ENCODE measurements at places on chromosomes 12 and 14. TPM values are rescaled to one million over a fixed set of nuclear protein-coding genes. Genes with fewer than 3 reads are reported as not detected.

The RNASE7 gene
- total RNA-seq = not detected

The CYP46A1 gene
- total RNA-seq = 2.3 TPM

The MSI1 gene
- 7.5 TPM for total RNA-seq

DNA sequence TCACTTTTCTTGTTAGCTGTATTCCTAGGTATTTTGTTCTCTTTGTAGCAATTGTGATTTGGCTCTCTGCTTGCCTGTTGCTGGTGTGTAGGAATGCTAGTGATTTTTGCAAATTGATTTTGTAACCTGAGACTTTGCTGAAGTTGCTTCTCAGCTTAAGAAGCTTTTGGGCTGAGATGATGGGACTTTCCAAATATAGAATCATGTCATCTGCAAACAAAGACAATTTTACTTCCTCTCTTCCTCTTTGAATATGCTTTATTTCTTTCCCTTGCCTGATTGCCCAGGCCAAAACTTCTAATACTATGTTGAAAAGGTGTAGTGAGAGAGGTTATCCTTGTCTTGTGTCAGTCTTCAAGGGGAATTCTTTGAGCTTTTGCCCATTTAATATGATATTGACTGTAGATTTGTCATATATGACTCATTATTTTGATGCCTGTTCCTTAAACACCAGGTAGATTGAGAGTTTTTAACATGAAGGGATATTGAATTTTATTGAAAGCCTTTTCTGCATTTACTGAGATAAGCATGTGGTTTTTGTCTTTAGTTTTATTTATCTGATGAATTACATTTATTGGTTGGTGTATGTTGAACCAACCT, 26.7 kb downstream of the CLECL1 start:
- no peak for DNase-seq

The GNS gene
- total RNA-seq = 45.9 TPM

The INHBE gene
- total RNA-seq = not detected

The ARMH4 gene
- total RNA-seq = 99.4 TPM

DNA sequence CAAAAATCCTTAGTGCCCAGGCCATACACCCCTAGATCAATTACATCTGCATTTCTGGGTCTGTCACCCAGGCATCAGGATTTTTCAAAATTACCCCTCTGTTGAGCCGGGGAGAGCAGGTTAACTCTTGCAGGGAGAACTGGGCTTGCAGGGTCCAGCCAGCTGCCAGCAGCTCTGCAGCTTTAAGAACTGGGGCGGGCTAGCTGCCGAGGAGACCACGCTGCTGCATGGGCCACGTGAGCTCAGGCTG, at the start of gene DGLUCY:
DGLUCY (plus strand) TSS at position 245 of the 250 bp plus-strand sequence. CDS start 46,222 bp downstream, outside the sequence.
- DNase-seq = no peak

The SLC39A2 gene
- total RNA-seq = not detected

The ETFBKMT gene
- total RNA-seq = 3.4 TPM

The SLCO1C1 gene
- 32.9 TPM for total RNA-seq

- no peak for DNase-seq
Measured at GRCh38 chr12:19181666-19182426, 52.3 kb downstream of the PLEKHA5 start.

DNA sequence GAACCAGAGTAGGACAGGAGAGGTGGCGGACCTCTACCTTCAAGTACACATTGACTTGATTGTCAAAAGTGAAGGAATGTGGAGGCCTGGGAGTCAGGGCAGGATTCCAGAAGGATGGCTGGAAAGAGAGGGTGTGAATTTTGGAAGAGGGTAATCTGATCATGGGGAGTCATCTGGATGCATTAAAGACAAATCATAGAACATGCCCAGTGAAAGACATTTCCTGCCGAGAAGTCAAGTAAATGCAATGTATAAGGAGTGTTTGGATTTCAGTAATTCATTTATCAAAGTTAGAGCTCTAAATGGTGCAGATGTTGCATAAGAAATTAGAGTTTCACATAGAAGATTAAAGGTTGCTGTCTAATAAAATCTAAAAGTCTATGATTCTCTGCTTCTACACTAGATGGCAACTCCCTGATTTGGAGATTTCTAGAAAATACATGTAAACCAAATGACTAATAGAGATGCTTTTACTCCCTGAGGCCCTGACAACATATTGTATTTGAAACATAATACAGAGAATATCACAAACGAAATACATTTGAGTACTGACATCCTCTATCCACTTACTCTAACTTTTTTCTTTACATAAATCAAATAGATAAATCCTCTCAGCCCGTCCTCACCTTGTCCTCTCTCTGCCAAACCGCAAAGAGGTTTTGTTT, 91.3 kb downstream of the KCNA5 start:
- no peak for DNase-seq

- no peak for DNase-seq
Measured at GRCh38 chr12:30152705-30153104, 369.0 kb upstream of the TMTC1 start.

The RPL36AL gene
- 63.3 TPM for total RNA-seq

The FAIM2 gene
- total RNA-seq = 22.3 TPM

The MMP14 gene
- total RNA-seq = 8.3 TPM

DNA sequence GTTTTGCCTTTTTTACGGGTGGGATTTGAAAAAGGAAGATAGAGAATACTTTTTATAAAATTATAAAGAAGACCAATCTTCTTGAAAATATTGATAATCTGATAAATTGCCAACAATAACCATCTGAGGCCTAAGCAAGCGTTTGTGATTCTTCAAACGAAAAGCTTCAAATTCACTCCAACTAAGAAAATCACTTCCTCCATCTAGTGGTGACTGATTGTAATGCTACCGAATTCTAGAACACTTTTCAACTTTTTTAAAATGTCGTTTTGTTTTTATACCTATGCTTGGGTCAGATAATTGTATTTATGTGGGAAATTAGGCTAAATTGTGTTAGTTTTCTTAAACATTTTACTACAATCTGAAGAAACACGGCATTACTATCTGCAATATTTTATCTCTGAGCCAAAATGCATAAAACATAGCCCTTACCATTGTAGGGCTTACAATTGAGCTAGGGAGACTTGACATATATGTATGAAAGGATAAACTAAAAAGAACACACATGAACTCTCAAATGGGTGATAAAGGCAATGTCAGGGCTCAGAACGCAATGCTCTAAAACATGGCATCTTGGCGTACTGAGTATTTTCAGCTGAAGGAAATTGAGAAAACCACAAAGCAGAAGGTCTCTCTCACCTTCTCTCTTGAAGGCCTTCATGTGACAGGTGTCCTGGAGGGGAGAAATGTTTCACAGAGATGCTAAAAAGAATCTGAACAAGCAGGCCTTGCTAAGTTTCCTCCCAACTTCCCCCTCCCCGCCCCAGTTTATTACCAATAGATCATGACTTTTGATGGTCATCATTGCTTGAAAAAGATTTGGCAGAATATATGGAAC, 36.8 kb upstream of the G2E3 start:
- no peak for DNase-seq

DNA sequence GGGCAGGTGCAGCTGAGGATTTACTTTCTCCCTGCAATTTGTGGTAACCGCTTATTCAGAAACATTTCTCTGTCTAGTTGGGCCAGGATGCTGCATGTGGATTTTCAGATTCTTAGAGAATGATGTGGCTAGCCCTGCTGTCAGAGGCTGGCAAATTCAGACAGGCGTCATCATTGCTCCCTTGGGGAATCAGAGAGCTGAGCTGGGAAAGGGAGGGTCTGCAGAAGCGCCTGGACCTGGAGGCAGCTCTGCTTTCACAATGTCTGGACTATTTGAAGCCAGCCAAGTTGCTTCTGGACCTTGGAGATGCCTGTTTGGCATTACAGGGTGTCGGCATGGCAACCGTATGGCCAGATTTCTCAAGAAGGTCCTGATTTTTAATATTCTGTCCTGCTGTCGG, 3.4 kb downstream of the GALNT16 start:
- peak; percentile 28 for DNase-seq

- DNase-seq = no peak
Measured at GRCh38 chr12:111826992-111827391, 15.0 kb upstream of the MAPKAPK5 start.

All from occipital lobe (tissue), 3 donors.